Stimulated activated CD4-positive, alpha-beta T cell treated with anti-CD3 and anti-CD28 coated beads, Interleukin-4, amount 100 ng/mL, for 24 hours (primary cell): ENCODE measurements at places on chromosomes 16 and 17.
A peak's percentile ranks its signal among the peaks of the same experiment; 100 is the strongest.

- DNase-seq = no peak
Measured at GRCh38 chr17:45150911-45151809, 2.9 kb downstream of the HEXIM1 start.

GRCh38 chr16:65099607-65100006 is 22.3 kb downstream of the CDH11 start:
- no peak for DNase-seq

GRCh38 chr17:8506145-8506544 is 70.5 kb downstream of the NDEL1 start:
- no peak for DNase-seq

- DNase-seq = no peak
Measured at GRCh38 chr17:1006054-1006453, 9.1 kb downstream of the TIMM22 start.

DNA sequence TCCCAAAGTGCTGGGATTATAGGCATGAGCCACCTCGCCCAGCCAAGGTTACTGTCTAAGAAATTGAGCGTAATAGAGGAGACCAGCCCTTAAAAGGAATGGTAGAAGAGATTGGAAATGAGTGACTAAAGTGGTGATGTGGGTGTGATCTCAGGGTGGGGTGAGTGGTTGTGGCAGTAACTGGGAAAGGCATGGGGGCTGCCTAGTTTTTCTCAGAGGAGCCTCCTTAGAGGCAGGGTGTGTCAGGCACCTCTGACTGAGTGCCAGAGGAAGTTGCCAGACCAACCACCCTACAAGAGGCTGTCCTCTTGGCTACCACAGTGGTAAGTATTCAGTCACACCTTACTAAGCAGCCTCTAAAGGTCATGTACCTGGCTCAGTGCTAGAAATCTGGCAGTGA is 8.9 kb downstream of the DUS2 start:
- no peak for DNase-seq

DNA sequence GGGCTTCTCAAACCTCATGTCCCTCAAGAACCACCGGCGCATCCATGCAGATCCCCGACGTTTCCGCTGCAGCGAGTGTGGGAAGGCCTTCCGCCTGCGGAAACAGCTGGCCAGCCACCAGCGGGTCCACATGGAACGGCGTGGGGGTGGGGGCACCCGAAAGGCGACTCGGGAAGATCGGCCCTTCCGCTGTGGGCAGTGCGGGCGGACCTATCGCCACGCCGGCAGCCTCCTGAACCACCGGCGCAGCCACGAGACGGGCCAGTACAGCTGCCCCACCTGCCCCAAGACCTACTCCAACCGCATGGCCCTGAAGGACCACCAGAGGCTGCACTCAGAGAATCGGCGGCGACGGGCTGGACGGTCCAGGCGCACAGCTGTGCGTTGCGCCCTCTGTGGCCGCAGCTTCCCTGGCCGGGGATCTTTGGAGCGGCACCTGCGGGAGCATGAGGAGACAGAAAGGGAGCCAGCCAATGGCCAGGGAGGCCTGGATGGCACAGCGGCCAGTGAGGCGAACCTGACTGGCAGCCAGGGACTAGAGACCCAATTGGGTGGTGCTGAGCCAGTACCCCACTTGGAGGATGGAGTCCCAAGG is 5.9 kb downstream of the ZNF646 start:
- no peak for DNase-seq

DNA sequence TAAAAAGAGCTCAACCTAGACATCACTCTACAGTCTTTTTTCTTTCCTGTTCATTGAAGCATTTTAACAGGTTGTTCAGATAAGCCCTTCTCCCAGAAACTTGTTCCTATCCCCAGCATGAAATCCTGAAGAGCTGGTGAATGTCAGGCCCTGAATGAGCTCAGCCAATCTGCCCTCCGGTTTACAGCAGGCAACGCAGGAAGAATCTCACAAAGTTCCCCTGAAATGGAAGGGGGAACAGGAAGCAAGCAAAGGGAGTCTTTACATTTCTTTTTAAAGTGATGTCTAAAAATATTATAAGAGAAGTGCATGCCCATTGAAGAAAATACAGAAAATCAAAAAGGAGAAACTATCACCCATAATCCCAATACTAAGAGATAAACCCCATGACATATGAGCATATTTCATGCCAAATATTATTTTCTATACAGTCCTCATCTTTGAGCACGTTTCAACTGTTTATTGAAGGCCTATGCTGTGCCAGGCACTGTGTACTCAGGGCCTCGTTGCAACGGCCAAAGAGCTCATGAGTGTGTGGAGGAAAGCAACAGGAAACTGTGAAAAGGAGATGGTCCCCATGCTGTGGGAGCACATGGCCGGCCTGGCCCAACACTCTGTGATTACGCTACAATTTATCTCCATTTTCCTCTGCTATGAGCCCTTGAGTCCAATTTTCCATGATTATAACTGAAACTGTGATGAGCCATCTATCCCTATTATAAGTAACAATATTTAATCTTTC is 5.7 kb downstream of the TK2 start:
- DNase-seq = no peak

- peak; percentile 12 for DNase-seq
Measured at GRCh38 chr17:8326511-8327302, 12.9 kb upstream of the ODF4 start.

- no peak for DNase-seq
Measured at GRCh38 chr17:34899643-34900291, 61.5 kb downstream of the CCT6B start.

- DNase-seq = peak; percentile 93
Measured at GRCh38 chr17:68035131-68035522, 408 bp upstream of the KPNA2 start.

DNA sequence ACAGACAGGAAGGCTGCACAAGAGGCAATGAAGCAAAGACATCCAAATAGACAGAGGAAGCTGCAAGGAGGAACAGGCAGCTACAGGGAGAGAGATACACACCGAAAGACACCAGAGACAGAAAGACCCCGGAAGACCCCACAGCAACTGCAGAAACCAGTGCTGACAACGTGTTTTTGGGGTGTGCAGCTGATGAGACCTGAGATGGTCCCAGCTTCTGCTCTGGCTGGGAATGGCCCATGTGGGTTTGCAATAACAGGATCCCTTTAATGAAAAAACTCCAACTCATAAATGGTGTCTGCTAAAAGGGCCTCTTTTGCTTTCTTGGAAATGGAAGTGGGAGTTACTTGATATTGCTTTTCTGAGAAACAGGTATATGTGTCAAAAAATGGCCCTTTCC is 101.5 kb upstream of the CDH11 start:
- no peak for DNase-seq

- peak; percentile 48 for DNase-seq
Measured at GRCh38 chr16:50282010-50282538, 15.7 kb downstream of the ADCY7 start.

DNA sequence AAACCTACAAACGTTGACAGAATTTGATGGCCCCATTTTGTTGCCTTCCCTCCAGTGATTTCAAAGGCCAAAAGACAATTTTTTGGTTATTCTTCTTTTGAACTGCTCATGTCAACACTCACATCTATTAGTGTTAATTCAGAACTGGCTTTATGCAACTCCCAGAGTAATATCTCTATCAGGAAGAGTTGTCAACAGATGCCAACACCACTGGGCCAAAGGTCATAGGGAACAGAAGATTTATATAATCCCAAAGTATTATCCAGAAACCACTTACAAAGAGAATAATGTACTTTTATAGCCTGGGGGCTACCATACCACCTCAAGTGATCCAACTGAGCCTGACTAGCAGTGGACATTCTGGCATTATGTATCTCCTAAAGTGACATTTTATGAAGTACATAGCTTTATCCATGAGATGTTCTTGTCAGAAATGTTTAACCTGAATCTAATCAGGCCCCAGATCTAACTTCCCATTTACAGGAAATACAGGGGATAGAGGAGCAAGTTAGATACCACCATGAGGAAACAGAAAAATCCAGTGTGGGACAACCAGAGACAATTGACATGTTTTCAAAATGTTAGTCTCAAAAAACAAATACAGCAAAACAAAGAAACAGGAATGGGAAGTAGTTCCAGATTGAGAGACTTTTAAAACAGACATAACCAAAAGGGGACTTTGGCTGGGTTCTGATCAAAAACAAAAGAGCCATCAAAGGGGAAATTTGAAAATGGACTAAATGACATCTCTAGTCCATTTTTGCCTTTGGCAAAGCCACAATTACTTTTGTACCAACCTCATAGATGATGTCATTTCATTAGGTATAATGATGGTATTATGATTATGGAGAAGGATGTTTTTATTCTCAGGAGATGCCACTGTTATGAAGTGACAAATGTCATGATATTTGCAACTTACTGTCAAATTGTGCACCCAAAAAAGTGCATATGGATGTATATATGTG is 18.5 kb downstream of the FAM117A start:
- no peak for DNase-seq

- no peak for DNase-seq
Measured at GRCh38 chr16:15843635-15844279, 13.1 kb downstream of the MYH11 start.

GRCh38 chr16:539901-540530 is 12.5 kb downstream of the CAPN15 start:
- no peak for DNase-seq

GRCh38 chr17:45974916-45975630 is 24.0 kb upstream of the STH start:
- DNase-seq = no peak

DNA sequence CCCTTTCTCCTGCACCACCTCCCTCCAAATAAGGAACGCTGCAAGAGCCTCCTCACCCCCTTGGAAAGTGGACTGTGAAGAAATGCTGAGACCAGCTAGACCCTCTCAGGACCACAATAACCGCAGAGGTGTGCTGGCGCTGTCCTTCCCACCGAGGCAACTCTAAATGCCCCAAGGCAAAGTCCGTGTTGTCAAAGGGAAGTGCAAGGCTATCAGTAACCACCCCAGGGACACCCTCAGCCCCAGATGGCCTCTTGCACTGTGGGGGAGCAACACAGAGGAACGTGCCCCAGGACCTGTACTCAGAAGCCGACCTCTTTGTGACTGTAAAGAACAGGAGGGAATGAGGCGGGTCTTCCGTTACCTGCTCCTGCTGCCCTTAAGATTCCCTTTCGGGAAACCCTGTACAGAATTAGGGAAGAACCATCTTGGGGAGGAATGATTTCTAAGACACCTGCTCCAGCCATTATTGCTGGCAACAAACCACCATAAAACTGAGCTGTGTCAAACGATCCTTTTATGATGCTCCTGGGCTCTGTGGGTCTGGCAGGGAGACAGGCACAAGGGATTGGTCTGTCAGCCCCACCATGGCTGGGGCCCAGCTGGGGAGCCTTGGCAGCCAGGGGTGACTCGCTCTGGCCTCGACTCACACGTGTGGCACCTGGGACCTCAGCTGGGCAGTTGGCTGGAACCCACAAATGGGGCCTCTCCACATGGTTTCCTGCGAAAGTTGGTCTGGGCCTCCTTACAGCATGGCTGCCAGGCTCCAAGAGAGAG is 14.6 kb upstream of the MED9 start:
- DNase-seq = no peak
